Activated T-cell treated with anti-CD3 and anti-CD28 coated beads for 48 hours (primary cell): ENCODE measurements at places on chromosomes 16 and 17.

DNA sequence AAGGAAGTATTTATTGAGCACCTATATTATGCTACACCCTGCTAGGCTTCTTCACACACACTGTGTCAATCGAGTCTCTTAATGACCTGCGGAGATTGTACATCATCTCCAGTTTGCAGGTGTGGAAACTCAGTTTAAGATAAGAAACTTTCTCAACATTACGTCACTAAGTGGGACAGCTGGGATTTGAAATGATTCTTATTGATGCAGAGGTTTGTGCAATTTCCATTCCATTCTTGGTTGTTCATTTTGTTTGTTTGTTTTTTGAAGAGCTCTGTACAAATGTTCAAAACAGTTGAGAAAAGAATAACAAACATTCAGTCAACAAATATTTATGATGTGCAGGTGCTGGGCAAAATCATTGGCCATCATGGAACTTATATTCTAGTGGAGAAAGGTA, 84.8 kb downstream of the MAP2K6 start:
- no peak for DNase-seq

DNA sequence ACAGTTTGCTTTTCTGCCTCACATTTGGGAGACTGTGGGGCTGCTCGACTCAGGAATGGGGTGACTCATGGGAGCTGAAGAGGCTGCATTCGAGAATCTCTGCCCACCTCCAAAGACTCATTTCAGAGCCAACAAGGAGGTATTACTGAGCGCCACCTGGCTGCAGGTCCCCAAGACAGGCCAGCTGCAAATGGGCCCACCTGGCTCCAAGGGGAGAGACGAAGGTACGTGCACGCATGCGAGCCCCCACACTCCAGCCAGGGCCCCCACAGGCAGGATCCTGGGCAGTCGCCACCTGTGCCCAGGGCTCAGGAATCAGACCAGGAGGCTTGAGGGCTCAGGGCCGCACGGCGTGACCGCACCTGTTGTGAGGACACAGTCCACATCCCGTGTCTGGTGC, 6.0 kb downstream of the HAGHL start:
- no peak for DNase-seq

DNA sequence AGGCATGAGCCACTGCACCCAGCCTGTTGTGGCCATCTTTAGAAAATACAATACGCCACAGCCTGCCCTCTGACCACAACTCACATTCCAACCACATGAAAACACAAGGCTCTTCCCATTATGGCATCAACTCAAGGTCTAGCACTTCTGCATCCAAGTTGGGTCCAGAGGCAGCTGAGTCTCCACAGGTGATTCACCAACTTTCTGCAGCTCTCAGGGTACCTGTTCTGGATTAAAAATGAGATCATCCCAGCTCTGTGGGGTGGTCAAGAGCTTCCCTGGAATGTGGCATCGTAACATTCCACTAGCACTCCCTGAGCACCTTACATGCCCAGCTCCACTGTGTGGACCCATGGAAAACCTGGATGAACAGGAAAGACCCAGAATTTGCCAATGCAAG, 9.9 kb upstream of the GUCY2D start:
- no peak for DNase-seq

- DNase-seq, result peak; percentile 71
Observed at GRCh38 chr17:66567234-66568170, 265.1 kb downstream of the PRKCA start.

GRCh38 chr16:23504076-23504452, 6.2 kb downstream of the GGA2 start:
- no peak for DNase-seq

DNA sequence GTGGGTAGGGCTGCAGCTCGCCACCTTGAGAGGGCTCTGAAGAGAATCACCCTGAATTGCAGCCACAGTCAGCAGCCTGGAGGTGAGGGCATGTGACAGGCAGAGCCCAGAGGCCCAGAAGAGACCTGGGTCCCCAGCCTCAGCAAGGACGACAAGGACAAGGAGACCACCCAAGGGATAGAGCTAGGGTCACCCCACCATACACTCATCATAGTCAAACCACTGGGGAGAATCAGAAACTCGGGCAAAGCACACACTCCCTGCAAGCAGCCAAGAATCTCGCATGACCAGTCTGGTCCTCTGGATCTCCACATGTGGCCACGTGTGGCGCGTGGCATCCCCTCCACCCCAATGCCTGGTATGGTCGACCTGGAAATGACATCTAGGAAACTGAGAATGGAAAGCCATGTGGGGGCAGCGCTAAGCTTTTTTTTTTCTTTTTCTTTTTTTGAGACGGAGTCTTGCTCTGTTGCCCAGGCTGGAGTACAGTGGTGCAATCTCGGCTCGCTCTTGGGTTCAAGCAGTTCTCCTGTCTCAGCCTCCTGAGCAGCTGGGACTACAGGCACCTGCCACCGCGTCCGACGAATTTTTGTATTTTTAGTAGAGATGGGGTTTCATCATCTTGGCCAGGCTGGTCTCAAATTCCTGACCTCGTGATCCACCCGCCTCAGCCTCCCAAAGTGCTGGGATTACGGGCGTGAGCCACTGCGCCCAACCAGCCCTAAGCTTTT, 4.6 kb upstream of the SPHK1 start:
- DNase-seq, result no peak

DNA sequence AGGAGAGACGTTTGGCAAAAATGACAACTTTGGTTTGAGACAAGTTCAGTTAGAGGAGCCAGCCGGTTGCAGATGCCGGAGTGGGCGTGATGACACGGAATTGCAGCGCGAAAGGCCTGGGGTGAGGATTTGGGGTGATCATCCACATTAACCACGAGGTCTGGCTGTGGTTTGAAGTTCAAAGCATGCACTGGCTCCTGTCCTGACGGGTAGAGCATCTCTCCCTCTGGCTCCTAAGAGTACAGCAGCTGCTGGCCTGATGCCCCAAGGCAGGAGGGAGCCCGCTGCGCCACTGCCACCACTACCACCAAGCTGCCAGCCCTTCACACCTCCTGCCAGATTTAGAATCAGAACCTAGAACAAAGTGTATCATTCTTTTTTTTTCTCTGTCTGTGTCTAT, 3.7 kb downstream of the RHBDL3 start:
- no peak for DNase-seq

DNA sequence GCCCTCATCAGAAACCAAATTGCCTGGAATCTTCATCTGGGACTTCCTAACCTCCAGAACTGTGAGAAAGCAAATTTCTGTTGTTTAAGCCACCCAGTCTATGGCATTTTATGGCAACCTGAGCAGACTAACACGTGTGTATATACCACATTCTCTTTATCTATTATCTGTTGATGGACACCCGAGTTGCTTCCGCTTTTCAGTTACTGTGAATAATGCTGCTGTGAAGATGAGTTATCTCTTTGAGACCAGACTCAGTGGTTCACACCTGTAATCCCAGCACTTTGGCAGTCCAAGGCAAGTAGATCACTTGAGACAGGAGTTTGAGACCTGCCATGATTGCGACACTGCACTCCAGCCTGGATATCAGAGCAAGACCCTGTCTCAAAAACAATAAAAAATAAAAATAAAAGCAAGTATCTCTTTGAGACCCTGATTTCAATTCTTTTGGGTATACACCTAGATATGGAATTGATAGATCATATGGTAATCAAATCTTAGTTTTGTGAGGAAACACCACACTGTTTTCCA, 27.2 kb upstream of the CNEP1R1 start:
- DNase-seq, result no peak

DNA sequence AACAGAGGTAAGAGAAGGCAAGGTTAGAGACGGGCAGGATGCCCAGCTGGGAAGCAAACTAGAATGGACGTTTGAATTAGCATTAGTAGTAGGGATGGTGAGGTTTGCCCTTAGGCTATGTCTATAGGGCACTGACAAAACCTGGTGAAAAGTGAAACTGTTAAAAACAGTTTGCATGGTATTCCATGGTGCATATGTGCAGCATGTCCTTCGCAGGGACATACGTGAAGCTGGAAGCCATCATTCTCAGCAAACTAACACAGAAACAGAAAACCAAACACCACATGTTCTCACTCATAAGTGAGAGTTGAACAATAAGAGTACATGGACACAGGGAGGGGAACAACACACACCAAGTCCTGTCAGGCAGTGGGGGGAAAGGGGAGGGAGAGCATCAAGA, 25.8 kb downstream of the NACA2 start:
- no peak for DNase-seq

- DNase-seq, result peak; percentile 36
Observed at GRCh38 chr17:45149669-45150664, 1.7 kb downstream of the HEXIM1 start.

- DNase-seq, result no peak
Observed at GRCh38 chr16:19292186-19292585, 6.7 kb downstream of the CLEC19A start.

DNA sequence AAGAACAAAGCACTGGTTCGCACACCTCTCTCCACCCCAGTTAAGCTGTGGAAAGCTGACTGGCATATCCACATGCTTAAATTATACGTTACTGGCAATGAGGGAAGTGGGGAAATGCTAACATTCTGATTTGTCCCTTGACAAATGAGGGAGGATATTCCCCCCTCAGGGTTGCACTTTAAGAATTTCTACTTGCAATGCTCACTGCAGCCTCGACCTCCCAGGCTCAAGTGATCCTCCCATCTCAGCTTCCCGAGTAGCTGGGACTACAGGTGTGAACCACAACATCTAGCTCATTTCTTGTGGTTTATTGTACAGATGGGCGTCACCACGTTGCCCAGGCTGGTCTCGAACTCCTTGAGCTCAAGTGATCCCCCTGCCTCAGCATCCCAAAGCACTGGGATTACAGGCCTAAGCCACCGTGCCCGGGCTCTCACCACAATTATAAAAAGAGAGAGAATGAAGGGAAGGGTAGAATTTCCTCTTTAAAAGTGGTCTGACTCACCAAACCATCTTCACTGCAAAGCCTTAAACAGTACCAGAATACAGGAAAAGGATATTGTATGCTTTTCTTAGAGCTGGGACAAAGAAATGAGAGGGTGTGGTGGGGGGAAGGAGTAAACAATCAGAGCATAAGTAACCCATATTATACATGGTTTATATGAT, 38.9 kb downstream of the KANSL1 start:
- DNase-seq, result no peak

GRCh38 chr16:88754912-88755744, 29.9 kb downstream of the PIEZO1 start:
- no peak for DNase-seq
